Breast epithelium (tissue), 4 donors: ENCODE measurements at places on chromosomes 2 and 18. TPM values are rescaled to one million over a fixed set of nuclear protein-coding genes. Genes with fewer than 3 reads are reported as not detected.

Gene CDK5R2
- total RNA-seq: not detected

GRCh38 chr2:31888550-31888949, 122.3 kb downstream of the MEMO1 start:
- no peaks in the 10 kb centered on the region for H3K4me1 ChIP-seq
- no peaks in the 10 kb centered on the region for H3K27me3 ChIP-seq
- H3K4me3 ChIP-seq: no peak overlapping the region
- no peaks in the 10 kb centered on the region for H3K36me3 ChIP-seq
- no peak overlapping the region for H3K27ac ChIP-seq
- no peak for DNase-seq

DNA sequence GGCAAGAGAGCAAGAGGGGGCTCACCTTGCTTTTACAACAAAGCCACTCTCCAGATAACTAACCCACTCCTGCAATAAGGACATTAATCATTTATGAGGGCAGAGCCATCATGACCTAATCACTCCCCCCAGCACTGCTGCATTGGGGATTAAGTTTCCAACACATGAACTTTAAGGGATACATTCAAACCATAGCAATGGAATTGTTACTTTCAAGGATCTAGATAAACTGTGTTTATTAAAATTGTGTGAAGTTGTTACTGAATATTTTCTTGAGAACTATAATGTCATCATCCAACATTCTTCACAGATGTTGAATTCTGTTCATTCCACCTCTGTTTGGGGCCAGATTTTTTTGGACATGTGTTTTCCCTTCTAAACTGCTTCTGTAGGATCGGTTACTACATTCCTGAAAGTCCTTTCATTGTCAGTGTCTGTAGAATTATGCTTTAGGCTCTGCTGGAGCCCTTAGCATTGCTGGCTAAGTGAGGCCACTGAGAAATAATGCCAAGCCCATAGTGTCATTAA, 50.4 kb downstream of the SPATS2L start:
- H3K4me1 ChIP-seq: peaks cover 6% of the 10 kb centered on the region
- no peaks in the 10 kb centered on the region for H3K27me3 ChIP-seq
- DNase-seq: no peak

Gene GTF2A1L
- 2.9 TPM for total RNA-seq

Gene ERFE
- total RNA-seq: 0.98 TPM
